ENCODE measurements at places on chromosomes 12 and 14.

DNA sequence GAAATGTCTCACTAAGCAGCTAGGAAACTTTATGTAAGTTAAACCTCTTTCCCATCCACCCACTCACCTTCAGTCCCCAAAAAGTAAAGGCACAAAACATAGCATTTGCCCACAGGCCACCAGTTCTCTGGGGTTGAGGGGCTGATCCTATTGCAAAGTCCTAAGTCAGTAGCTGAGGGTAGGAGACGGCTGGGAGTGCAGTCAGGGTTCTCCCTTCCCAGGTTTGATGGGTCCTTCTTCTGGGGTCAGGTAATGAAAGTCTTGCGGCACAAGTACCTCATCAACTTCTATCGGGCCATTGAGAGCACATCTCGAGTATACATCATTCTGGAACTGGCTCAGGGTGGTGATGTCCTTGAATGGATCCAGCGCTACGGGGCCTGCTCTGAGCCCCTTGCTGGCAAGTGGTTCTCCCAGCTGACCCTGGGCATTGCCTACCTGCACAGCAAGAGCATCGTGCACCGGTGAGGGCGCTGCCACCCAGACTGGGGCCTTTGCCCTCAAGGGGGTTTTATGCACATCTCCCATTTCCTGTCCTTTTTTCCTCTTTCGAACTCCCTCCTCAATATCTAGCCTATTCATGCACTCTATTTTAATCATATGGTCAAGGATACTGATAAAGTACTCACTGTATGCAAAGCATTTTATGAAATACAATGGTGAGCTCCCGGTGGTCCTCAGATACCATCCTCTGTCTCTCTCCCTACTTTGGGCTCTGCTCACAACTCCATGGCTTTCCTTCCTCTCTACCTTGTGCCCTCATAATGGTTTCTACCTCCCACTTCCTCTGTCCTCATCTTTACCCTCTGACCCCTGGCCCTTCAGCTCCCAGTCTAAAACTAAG lies 986 bp downstream of the TSSK4 start:
- DNase-seq: no peak

DNA sequence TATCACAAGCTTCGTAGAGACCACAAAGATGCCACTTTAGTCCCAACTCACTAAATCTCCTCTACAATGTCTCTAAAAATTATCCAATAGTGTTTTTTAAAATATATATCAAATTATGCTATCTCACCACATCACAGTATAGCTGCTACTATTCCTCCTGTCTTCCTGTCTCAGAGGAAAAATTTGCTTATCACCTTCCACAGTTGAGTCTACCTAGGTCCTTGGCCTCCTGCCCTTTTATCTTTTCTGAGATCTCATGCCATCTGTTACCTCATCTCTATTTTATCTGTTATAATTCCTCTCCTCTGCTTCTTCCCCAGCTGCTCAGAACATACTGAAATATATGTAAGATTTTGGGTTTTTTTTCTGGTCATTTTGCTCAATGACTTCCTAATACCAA lies 568.2 kb downstream of the DIO2 start:
- no peak for DNase-seq

GRCh38 chr12:78540606-78541336 lies 323.8 kb upstream of the SYT1 start:
- DNase-seq: no peak

DNA sequence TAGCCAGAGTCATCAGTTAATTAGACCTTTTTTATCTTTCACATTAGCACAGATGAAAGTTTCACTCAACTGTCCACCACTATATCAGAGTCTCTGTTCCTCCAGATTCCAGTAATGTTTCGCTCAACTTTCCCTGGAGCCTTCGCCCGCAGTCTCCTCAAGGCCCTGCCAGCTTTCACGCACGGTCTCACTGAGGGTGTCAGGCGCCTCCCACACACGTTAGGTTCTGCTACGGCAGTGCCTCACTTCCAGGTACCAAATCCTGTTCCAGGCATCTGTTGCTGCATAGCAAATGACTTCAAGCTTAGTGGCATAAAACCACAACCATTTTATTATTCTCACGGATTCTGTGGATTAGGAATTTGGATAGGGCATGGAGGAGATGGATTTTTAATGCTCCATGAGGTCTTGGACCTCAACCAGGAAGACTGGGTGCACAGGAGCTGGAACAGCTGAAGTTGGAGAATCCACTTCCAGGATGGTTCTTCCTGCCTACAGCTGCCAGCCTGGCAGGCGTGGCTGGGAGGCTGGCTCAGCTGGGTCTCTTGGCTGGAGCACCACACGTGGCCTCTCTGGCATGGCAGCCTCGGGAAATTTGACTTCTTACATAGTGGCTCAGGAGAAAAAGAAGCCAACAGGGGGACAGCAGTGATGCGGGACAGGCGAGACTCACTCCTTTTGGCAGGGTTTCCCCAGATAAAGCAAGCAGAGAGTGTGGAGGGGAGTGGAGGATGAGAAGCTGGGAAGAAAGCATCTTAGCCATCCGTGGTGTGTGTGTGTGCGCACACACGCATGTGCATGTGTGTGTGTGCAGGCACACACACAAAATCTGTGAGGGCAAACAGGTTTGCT lies 21.3 kb upstream of the BCDIN3D start:
- no peak for DNase-seq

GRCh38 chr12:49019443-49020324 lies 1.1 kb upstream of the PRKAG1 start:
- peak; percentile 77 for DNase-seq
